ENCODE measurements at places on chromosomes 2 and 18.

DNA sequence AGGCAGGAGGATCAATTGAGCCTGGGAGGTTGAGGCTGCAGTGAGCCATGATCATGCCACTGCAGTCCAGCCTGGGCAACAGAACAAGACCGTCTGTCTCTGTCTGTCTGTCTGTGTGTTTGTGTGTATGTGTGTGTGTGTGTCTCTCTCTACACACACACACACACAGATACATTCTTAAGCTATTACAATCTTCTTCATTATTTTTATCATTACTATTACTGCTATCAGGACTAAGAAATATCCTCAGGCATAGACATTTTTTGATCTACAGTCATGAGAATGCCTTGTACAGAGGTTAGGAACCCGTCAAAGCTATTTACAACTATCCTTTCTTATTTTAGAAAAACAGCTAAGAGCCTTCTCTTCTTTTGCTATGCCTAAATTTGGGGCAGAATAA is 207.4 kb downstream of the NEDD4L start:
- no peak for DNase-seq

GRCh38 chr2:144434425-144435222 is 85.3 kb downstream of the ZEB2 start:
- no peak for DNase-seq

DNA sequence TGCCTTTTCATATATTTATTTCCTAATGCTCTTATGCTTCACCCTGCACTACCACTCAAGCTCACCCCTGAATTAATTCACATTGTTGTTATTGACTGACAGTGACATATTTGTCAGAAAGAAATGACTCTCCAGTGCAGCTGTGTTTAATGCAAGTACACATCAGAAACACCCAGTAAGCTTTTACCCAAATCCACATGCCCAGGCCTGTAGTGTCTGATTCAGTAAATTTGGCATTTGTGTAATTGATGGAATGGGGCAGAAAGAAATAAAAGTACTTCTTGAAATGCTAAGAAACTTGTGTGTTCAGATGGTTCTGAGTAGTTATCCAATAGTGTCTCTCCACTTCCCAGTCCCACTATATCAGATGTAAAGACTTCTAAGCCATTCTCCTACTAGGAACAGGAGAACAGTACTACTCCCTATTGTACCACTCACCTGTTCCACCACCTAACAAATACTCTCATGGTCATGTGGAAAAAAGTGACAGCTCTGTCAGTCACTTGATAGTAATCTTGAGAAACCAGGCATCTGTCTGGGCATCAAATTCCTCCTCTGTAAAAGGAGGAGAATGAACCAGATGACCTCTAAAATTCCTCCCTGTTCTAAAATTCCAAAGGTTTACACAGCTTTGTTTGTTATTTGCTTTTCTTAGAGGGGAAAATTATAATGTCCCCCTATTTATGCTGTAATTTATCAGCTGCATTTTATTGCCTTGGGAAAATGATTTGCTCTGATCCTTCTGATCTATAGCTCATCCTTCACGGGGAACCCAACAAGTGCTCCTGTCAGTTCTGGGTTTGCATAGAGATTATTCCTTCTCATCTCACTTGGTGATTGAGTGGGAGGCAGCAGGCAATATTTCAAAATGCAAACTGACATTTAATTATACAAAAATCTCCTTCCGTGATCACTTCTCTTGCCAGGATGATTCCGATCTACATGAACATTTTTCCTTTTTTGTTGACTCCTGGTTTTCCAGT is 70.9 kb downstream of the ZNF385B start:
- no peak for DNase-seq

- DNase-seq: no peak
Observed at GRCh38 chr2:198059800-198060199, 255.4 kb downstream of the PLCL1 start.

GRCh38 chr2:109419960-109420370 is 193.8 kb downstream of the SEPTIN10 start:
- no peak for DNase-seq

GRCh38 chr2:47558768-47559684 is 156.1 kb downstream of the MSH2 start:
- DNase-seq: no peak

All from DMS79 (cell line).